ENCODE measurements at places on chromosomes 6 and 20.

GRCh38 chr6:25831532-25832306, at the start of gene SLC17A1:
Gene SLC17A1 (minus strand): TSS chr6:25832052. CDS start chr6:25830557, 1,495 bp downstream.
- no peak for DNase-seq

DNA sequence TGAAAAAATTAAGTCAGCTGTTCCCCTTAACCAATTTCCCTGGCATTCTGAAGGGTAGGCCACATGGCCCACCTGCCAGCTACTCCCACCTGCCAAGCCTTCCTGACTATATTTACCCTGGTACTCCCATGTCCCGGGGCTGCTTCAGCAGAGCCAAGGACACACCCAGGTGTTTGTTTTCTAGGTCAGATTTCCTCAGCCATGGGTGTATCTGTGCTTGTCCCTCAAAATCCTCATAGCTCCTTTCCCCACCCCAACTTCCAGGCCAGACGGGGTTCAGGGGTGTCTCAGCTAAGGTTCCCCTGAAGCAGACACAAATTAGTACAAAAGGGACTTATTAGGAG, 139.4 kb upstream of the CDYL start:
- no peak for DNase-seq

GRCh38 chr20:63974402-63975200, 4.8 kb downstream of the SAMD10 start:
- DNase-seq, result no peak

GRCh38 chr20:35226126-35226883, at the start of gene MMP24:
Gene MMP24 (plus strand): TSS chr20:35226690. CDS start chr20:35226739, 49 bp downstream.
- peak; percentile 62 for DNase-seq

- no peak for DNase-seq
Measured at GRCh38 chr20:20783450-20783849, 71.0 kb upstream of the RALGAPA2 start.

GRCh38 chr6:138593124-138593877, 94.0 kb upstream of the NHSL1 start:
- DNase-seq, result no peak

DNA sequence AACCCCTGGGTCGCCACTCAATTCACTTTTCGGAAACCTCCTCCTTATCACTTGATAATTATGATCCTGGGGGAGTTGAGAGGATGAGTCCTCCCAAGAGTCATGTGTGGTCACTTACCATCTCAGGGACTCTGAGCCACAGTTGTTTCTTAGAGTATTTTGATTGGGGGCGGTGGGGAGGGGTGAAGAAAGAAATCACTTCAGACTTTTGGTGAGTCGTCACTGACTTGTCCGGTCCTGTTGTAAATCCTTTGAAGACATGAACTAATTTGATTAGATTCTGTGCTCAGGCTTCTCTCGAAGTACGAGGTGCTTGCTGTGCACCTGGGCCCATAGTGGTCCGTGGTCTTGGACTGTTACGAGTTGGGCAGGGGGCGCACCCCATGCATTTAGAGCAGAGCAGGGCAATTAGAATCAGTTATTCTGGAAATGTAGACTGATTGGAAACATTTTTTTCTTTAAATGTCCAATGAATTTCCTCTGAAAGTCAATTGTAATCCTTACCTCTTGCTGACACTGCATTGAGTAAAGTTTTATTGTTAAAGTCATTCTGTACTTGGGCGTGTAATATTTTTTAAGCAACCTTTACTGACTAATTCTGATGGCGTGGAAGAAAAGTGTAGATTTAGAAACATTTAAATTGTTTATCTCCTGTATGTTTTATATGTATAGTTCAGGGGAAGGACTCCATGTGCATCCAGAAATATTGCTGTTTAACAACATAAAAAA, 173.4 kb downstream of the SLC16A10 start:
- no peak for DNase-seq

DNA sequence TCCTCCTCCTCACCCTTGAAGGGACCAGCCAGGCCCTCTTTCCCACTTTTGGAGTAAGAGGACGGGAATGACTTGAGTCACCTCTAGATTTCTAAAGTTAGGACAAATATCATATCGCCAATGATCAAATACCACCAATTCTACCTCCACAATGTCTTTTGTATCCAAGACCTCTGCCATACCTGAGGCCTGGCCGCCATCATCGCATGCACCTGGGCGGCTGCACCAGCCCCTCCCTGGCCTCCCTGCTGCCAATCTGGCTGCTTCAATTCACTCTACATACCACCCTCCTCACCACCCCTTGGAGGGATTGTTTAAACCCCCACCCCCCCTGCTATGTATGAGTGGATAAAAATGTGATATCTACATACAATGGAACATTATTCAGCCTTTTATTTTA, 75.0 kb upstream of the RALY start:
- DNase-seq, result peak; percentile 24

Measured in upper lobe of left lung (tissue), 6 donors.